Stimulated activated CD4-positive, alpha-beta T cell treated with anti-CD3 and anti-CD28 coated beads, TNF-alpha, amount 100 ng/mL, for 4 hours (primary cell): ENCODE measurements at places on chromosomes 16 and 17.

DNA sequence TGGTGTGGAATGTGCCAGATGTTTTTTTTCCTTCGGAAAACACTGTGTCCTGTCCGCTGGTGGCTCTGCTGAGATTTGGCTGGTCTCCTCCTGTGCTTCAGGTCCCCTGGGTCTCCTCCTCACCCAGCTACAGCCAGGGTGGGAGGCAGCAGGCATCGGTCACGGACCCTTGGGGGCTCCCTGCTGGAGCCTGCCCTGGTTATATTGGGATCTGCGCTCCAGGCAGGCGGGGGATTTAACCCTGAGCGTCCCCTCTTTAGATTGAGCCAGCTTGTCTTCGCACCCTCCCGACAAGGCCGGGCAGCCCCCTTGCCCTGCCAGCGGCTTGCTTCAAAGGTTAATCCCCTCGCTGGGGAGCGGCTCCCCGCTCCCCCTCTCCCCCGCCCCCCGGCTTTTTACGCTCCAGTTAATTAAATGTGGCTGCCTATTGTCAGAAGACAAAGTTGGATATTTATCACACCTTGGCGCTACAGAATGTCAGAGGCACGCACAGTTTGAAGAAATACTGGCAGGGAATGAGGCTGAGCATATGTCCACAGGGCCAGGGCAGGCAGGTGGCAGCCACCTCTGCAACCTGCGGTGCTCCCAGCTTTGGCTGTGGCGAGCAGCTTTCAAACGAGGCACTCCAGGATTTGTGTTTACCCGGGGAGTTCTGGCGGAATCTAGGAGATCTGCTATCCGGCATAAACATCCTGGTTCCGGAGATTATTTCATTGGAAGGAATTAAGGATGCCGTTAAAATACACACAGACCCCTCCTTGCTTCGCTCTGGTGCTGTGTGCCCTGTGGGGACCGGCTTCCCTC lies 38.2 kb upstream of the GSE1 start:
- no peak for DNase-seq

DNA sequence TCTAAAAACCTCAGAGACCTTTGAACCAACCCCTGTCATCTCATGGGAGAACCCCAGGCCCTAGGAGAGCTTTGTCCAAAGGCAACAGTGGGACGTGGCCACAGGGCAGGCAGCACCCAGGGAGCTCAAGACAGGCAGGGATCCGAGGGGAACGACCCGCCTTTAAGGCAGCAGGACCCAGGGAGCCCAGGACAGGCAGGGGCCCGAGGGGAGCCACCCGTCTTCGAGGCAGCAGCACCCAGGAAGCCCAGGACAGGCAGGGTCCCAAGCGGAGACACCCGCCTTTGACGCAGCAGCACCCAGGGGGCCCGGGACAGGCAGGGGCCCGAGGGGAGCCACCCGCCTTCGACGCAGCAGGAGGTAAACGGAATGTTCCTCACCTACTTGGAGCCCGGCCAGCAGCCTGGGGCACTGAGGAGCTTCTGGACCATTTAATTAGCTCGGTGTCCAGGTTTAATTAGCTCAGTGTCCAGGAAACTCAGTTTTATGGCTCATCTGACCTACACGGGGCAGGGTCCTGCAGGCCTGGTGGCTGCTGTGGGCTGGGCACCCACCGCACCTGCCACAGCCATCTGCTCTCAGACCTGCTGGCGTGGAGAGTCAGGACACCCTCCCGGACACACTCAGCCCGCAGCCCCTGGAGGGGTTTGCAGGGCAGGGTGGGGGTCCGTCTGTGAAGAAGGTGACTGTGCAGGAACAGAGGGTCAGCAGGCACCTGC lies 24.4 kb downstream of the PIEZO1 start:
- DNase-seq = no peak

GRCh38 chr17:68771867-68772515 lies 170.8 kb upstream of the FAM20A start:
- no peak for DNase-seq

GRCh38 chr17:39054111-39054645 lies 87.0 kb upstream of the FBXO47 start:
- no peak for DNase-seq

DNA sequence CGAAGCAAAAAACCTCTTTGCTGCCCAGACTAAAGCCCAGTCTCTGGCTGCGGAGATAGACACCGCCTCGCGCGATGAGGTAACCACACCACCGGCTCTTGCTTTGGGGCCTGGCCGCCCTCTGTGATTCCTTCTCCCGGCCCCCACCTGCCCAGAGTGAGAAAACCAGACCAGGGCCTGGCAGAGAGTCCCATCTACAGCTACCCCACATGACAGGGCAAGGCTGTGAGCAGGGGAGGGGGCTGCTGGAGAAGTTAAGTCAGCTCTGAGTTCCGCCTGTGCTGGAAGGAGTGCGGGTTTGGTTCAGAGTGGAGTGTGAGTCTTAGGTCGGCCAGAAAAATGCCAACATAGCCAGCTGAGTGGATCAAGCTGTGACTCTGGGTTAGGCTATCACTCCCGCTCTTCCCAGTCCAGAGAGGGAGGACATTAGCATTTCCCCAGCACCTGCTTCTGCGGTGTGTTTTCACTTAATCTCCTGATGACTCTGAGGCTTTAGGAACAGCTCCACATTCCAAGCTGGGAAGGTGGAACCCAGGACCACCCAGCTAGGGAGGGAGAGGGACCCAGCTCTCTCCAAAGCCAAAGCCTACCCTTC lies 139.0 kb downstream of the RAB11FIP4 start:
- no peak for DNase-seq

- no peak for DNase-seq
These were observed 146.4 kb downstream of the PCTP start for GRCh38 chr17:55897301-55897700.

DNA sequence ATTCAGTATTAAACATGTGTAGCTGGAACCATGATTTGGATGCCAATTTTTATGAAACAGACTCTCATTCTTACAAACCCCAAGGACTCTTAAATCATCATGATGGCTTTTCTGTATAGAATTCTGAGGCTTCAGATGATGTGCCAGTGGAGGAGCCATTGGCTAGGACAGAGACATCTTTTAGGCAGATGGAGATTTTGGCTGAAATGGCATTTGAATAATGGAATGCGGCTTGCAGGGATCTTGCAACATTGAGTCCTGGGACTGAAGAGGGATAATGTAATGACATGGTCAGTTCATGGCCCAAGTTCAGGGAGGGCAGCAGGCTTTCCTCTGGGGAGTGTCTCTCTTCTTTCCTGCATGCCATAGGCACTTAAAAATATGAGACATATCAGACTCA lies 172.4 kb downstream of the ABCA8 start:
- no peak for DNase-seq

DNA sequence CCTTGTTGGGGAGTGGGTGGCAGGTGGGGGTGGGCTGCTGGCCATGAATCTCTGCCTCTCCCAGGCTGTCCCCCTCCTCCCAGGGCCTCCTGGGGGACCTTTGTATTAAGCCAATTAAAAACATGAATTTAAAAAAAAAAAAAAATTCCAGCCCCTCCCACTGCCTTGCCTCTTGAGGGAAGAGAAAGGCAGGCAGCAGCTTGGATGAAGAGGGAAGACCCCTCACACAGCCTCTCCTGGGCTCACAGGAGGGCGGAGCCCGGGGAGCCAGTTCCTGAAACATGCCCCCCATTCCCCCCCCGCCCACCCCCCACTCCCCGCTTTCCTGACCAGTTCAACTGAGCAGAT lies 1.8 kb upstream of the TCAP start:
- no peak for DNase-seq

DNA sequence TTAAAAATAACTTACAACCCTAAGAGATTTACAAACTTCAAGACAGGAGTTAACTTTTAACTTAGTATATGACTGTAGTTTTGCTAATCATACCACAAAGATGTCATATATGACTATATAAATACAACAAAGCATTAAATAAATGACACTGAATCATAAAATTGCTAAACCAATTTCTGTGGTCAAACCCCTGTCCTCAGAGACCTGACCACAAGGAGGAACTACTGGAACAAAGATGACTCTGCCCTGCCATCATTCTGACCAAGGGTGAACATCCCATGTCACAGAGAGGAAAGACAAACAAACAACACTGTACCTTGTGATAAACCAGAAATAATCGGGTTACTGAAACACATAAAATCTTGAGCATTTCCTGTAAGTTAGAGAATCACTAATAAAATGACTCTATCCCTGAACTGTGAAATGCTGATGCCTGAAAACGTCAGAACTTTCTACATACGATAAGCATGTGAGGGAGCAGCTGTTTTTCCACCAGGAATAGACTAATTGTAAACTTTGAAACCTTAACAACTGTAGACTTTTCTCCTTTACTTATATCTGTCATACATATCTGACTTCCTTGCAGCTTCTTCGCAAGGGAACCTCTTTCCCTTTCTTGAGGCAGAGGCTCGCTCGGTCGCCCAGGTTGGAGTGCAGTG lies 47.9 kb downstream of the WDR59 start:
- DNase-seq = no peak

- no peak for DNase-seq
These were observed 401 bp downstream of the ARL16 start for GRCh38 chr17:81683208-81683583.

GRCh38 chr17:12041312-12041711 lies 20.6 kb downstream of the MAP2K4 start:
- no peak for DNase-seq

DNA sequence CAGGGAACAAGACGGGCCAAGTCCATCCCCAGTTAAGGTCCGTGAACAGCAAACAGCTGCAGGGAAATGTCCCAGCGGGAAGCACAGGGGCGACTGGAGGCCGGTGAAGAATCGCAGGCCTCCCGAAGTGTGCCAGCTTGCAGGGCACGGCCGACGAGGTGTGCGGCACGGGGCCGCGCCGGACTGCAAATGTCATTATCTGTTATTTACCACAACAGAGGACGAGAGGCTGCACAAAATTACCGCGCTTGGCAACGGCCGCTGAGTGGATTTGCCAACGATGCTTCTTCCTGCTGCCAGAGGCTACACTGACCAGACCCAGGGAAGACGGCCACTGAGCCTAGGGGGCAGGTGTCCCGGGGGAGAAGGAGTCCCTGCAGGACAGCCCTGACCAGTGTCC lies 53.1 kb downstream of the RPH3AL start:
- DNase-seq = no peak

- DNase-seq = no peak
These were observed 98.0 kb downstream of the TBC1D16 start for GRCh38 chr17:79937391-79938335.

DNA sequence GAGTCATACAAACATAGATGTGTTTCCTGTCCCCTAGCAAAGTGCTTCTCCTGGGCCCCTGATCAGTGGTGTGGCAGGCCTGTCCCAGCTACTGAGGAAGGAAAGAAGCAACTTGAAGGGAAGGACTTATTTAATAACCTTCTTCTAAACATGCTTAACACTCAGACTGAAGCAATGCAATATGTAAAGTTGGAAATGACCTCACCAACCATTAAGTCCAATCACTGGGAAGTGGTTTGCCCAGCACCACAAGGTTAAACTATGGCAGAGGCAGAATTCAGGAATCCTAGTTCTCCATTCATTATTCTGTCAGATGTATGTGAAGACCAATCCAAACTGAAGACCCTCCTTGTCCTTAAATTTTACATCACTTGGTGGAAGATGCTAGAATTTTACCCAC lies 39.1 kb downstream of the CENPV start:
- DNase-seq = no peak

- no peak for DNase-seq
These were observed 46.2 kb upstream of the NOL11 start for GRCh38 chr17:67671493-67671892.
